ENCODE measurements at places on chromosomes 7 and 10.
A peak's percentile ranks its signal among the peaks of the same experiment; 100 is the strongest.

DNA sequence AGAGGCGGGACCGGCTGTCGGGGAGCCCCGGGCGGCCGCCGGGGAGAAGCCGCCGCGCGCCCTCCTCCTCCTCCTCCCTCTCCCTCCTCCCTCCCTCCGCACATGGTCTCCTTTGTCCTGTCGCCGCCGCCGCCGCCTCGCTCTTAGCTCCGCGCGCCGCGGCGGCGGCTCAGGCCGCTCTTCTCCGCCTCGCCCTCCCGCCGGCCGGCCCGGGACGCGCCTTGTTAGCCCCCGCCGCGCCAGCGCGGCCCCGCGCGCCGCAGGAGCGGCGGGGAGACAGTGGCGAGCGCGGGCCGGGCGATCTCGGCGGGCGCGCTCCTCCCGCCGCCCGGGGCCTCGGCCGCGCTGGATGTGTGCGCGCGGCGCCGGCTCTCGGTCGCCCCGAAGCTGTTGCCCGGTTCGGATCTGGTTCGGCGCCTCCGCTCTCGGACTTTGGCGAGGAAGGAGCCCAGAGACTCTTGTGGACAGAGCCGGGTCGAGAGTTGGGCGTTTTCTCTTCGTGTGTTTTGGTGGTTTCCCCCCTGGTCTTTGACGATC, 437.4 kb upstream of the GALNT17 start:
- no peak for DNase-seq

DNA sequence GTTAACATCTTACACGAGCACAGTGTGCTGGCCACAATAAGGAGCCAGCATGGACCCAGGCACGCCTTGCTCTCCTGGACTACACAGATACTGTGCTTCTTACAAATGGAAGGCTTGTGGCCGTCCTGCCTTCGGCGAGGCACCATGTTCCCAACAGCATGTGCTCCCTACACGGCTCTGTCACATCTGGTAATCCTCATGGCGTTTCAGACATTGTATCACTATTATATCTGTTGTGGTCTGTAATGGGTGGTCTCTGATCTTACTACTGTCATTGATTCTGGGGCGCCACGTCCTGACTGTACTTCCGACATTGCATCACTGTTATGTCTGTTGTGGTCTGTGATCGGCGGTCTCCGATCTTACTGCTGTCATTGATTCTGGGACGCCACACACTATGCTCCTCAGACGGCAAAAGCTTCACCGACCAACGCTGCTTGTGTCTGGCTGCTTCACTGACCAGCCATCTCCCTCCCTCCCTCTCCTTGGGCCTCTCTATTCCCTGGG, 195.4 kb downstream of the MAD1L1 start:
- peak; percentile 81 for DNase-seq

DNA sequence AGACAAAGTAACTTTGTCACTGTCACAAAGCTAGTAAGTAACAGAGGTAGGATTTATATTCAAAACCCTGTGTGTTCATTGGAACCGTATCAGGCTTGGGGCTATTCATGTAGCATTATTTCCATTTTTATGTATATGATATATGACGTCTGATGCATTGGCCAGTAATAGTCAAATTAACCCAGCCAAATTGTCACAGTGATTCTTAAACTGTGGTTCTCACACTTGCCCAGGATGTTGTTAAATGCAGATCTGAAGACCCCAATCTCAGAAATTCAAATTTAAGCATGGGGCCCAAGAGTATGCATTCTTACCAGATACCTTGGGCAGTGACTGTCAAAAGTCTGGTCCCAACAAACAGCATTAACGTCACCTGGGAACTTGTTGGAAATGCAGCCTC, 63.9 kb downstream of the C1GALT1 start:
- no peak for DNase-seq

DNA sequence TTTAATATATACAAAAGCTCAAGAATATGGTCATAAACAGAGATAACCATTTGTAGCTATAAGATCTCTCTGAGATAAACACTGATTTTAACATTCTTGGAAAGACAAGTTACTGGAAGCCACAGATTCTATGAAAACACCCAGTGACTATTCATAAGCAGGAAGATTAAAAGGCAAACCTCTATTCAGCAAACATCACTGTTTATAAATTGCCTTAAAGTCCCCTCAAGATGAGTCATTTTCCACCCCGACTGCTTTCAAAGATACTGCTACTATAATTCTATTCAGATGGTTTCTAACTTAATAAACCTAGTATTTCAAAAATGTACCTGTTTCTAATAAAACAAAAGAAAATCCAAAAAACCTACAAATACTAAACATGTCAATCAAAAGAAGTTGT, 21.0 kb downstream of the TM9SF3 start:
- no peak for DNase-seq

GRCh38 chr10:76126607-76127527, 695.4 kb downstream of the LRMDA start:
- DNase-seq: no peak

DNA sequence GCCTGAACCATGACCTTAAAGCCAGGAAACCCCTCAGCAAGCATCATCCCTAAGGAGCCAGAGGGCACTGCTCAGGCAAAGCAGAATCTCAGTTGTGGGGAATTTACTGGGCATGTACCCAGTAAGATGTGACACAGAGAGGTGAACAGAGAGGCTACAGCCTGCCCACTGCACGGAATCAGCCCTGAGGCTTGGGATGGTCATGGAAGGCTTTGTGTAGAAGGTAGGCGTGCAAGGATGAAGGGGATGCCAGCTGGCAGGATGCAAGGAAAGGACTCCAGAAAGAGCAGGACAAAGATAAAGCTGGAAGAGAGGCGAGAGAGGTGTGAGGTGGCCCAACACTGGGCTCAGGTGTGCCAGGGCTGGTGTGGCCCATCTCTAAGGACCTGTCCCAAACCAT, 2.4 kb upstream of the AIFM2 start:
- DNase-seq: no peak
